ENCODE measurements at places on chromosomes 2 and 18.
A peak's percentile ranks its signal among the peaks of the same experiment; 100 is the strongest.

- H3K27ac ChIP-seq = no peak overlapping the region
- H3K36me3 ChIP-seq = no peaks in the 10 kb centered on the region
- DNase-seq = no peak
- no peak overlapping the region for H3K4me3 ChIP-seq
Measured at GRCh38 chr2:104371087-104371781, 482.7 kb upstream of the POU3F3 start.

- H3K4me1 ChIP-seq = peaks cover 43% of the 10 kb centered on the region
- peak overlapping the region; percentile 39 for H3K4me3 ChIP-seq
- no peak overlapping the region for H3K27ac ChIP-seq
- peaks cover 6% of the 10 kb centered on the region for H3K36me3 ChIP-seq
Measured at GRCh38 chr2:237691029-237691907, 63.9 kb downstream of the LRRFIP1 start.

- H3K4me1 ChIP-seq = no peaks in the 10 kb centered on the region
- H3K36me3 ChIP-seq = no peaks in the 10 kb centered on the region
- no peaks in the 10 kb centered on the region for H3K27me3 ChIP-seq
- no peak for DNase-seq
- H3K27ac ChIP-seq = no peak overlapping the region
Measured at GRCh38 chr2:88074854-88075292, 7.2 kb downstream of the SMYD1 start.

- no peaks in the 10 kb centered on the region for H3K4me1 ChIP-seq
- no peak overlapping the region for H3K27ac ChIP-seq
- peaks cover 8% of the 10 kb centered on the region for H3K36me3 ChIP-seq
Measured at GRCh38 chr2:131488306-131489205, 3.6 kb downstream of the MZT2A start.

- H3K4me1 ChIP-seq = no peaks in the 10 kb centered on the region
- no peak overlapping the region for H3K4me3 ChIP-seq
- DNase-seq = no peak
- H3K27ac ChIP-seq = no peak overlapping the region
- no peaks in the 10 kb centered on the region for H3K27me3 ChIP-seq
Measured at GRCh38 chr18:10397004-10397403, 57.4 kb upstream of the APCDD1 start.

GRCh38 chr2:7619203-7619970, 702.2 kb downstream of the RNF144A start:
- no peak for DNase-seq
- no peaks in the 10 kb centered on the region for H3K27me3 ChIP-seq
- peaks cover 6% of the 10 kb centered on the region for H3K4me1 ChIP-seq
- H3K36me3 ChIP-seq = no peaks in the 10 kb centered on the region
- no peak overlapping the region for H3K4me3 ChIP-seq

GRCh38 chr2:217289907-217290280, 430.0 kb upstream of the TNP1 start:
- H3K36me3 ChIP-seq = no peaks in the 10 kb centered on the region
- DNase-seq = no peak

GRCh38 chr2:44244135-44244871, 31.0 kb upstream of the SLC3A1 start:
- H3K4me1 ChIP-seq = peaks cover 9% of the 10 kb centered on the region
- DNase-seq = no peak
- no peaks in the 10 kb centered on the region for H3K36me3 ChIP-seq
- H3K4me3 ChIP-seq = no peak overlapping the region

DNA sequence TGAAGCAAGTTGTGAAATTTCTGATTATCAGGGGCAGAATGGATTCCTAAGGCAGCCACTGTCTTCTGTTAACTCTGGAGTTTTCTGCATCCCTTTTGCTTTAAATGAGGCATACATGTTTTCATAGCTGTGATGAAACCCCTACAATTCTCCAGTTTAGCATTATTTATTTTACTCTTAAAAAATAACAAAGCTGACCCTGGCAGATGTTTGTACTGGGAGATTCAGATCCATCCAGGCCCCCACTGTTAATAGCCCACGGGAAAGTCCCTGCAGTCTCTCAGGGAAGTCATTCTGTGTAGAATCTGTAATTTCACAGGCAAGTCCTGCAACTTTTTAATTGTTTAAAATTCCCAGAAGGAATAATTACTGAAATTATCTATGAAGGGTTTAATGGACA, 353 bp upstream of the SULT1C4 start:
- no peaks in the 10 kb centered on the region for H3K36me3 ChIP-seq
- DNase-seq = no peak
- H3K27me3 ChIP-seq = no peaks in the 10 kb centered on the region
- H3K4me1 ChIP-seq = peaks cover 6% of the 10 kb centered on the region

DNA sequence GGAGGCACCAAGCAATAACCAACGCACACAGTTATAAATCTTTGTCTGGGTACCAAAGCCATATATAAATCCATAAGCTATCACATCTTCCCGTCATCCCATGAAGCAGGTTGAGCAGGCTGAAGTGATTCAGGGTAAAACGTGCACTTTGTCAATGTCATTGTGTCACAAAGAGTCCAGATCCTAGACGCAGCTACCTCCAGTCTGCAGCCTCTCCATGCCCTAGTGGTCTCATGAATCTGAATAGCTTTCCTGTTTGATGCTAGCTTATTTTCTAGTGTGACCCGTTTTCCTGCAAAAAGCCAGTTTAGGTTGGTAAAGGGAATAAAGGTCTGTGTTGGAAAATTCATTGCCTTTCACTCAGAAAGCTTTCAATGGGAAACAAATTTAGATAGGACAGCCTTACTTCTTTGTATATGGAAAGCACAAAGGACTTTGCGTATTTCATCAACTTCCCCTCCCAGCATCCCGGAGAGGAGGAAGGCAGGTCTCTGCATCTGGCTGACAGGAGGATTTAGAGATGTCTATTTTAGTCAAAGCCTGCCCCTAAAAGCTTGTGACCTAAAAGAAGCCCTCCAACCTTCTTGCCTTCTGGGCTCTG, 222.3 kb upstream of the ARL4C start:
- no peak overlapping the region for H3K27ac ChIP-seq
- H3K36me3 ChIP-seq = no peaks in the 10 kb centered on the region
- no peaks in the 10 kb centered on the region for H3K27me3 ChIP-seq
- no peak overlapping the region for H3K4me3 ChIP-seq

GRCh38 chr2:99880148-99880963, 262.0 kb downstream of the AFF3 start:
- H3K27me3 ChIP-seq = no peaks in the 10 kb centered on the region
- H3K4me1 ChIP-seq = peaks cover 39% of the 10 kb centered on the region
- no peak overlapping the region for H3K4me3 ChIP-seq
- DNase-seq = peak; percentile 78
- H3K36me3 ChIP-seq = no peaks in the 10 kb centered on the region

- H3K27ac ChIP-seq = no peak overlapping the region
- no peaks in the 10 kb centered on the region for H3K36me3 ChIP-seq
- no peak overlapping the region for H3K4me3 ChIP-seq
- H3K27me3 ChIP-seq = no peaks in the 10 kb centered on the region
- DNase-seq = no peak
- H3K4me1 ChIP-seq = peaks cover 11% of the 10 kb centered on the region
Measured at GRCh38 chr18:13813271-13813849, 10.6 kb upstream of the MC5R start.

DNA sequence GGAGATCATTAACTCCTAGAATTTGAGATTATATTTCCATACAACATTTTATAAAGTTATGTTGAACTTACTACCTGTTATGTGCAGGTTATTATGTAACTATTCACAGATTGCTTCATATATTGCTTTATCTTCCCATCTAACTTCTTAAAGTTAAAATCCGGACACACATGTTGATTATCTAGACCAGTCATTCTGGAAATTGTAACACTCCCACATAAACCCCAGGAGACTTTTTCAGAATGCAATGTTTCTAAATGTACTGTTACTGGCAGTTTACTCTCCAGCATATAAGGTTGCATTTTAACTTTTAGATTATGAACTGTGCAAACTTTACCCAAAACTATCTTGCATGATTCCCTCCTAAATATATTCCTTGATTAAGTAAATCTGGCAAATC, 70.5 kb upstream of the FAM117B start:
- H3K27ac ChIP-seq = no peak overlapping the region
- H3K27me3 ChIP-seq = no peaks in the 10 kb centered on the region
- peaks cover 6% of the 10 kb centered on the region for H3K4me1 ChIP-seq
- H3K4me3 ChIP-seq = no peak overlapping the region
- peaks cover 11% of the 10 kb centered on the region for H3K36me3 ChIP-seq

DNA sequence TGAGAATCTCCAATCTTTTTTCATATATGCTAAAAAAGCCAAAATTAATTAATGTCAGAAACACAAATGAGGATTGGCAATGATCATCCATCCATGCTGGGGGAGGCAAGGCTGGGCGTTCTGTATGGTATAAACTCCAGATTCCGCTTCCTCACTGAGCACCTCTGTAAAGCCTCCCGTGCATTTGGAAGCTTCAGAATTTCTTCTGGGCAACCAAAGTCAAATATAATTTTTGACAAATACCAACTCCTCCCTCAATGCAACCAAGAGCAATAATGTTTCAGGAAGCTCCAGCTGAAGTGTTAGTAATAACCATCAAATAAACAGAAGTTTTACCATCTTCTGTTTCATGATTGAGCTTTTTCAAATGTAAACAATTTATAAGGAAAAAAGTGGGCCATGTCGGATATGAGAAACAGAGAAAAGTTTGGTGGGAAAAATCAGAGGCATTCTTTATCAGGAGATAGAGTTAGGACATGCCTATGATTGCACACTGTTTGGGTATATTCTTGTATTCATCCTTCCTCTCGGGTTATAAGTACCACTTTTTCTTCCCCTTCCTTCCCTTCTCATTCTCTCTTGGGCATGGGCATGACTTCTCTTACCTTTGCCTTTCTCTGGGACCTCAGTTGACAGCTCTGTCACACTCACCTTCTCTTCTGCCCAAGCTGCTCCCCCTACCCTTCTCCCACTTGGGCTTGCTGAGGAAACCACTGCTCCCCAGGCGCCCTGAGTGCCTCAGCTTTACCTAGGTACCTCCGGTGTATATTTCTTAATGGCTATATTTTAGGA, 149.5 kb upstream of the ZEB2 start:
- no peaks in the 10 kb centered on the region for H3K36me3 ChIP-seq
- H3K27me3 ChIP-seq = no peaks in the 10 kb centered on the region
- H3K4me3 ChIP-seq = no peak overlapping the region
- DNase-seq = no peak
- no peak overlapping the region for H3K27ac ChIP-seq

DNA sequence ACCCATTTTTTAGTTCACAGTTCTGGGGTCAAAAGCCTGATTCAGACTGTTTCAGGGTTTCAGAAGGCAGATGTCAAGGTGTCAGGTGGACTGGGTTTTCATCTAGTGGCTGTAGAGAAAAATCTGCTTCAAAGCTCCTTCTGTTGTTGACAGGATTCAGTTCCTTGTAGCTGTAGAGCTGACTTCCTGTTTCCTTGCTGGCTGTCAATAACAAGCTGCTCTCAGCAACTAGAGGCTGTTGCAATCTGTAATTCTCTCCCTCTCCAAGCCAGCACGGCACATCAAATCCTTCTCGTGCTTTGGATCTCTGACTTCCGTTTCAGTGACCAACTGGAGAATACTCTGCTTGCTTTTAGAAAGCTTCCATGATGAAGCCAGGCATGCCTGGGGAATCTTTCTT, 179.4 kb downstream of the DOK6 start:
- DNase-seq = no peak
- H3K27ac ChIP-seq = no peak overlapping the region
- no peaks in the 10 kb centered on the region for H3K27me3 ChIP-seq
- H3K4me3 ChIP-seq = no peak overlapping the region
- no peaks in the 10 kb centered on the region for H3K4me1 ChIP-seq

DNA sequence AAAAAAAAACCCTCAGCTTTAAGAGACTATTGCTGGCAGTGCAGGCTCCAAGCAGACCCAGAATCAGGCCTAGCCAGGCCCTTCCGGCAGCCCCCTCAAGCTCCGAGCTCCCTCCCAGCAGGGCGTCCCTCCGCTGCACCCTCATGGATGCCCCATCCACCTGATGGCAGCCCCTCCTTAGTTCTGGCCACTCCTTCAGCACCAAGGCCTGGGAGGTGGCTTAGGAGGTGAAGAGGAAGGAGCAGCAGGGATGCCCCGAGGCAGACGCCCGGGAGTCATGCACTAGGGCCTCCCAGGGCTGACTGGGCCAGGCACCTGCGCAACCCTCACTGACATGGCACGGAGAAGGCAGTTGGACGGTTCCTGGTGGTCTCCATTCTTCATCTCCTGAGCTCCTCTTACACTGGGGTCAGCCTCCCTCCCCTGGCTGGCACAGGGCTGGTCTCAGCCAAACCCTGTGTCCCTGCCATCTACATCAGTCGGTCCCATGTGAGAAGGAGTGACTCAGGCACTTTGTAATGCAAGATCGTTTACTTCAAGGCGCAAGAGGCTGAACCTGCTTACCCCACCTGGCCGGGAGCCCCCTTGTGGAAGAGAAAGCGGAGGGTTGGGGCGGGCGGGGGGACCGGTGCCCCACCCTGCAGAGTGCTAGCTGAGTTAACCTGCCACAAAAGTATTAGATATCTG, 53.5 kb upstream of the ID2 start:
- no peak overlapping the region for H3K27ac ChIP-seq
- H3K36me3 ChIP-seq = no peaks in the 10 kb centered on the region
- H3K4me3 ChIP-seq = no peak overlapping the region
- no peak for DNase-seq
- H3K27me3 ChIP-seq = no peaks in the 10 kb centered on the region

GRCh38 chr2:73931531-73932500, 5.1 kb downstream of the DGUOK start:
- no peak overlapping the region for H3K4me3 ChIP-seq
- peaks cover 55% of the 10 kb centered on the region for H3K36me3 ChIP-seq
- peak overlapping the region; percentile 35 for H3K27ac ChIP-seq
- DNase-seq = no peak
- H3K27me3 ChIP-seq = no peaks in the 10 kb centered on the region

DNA sequence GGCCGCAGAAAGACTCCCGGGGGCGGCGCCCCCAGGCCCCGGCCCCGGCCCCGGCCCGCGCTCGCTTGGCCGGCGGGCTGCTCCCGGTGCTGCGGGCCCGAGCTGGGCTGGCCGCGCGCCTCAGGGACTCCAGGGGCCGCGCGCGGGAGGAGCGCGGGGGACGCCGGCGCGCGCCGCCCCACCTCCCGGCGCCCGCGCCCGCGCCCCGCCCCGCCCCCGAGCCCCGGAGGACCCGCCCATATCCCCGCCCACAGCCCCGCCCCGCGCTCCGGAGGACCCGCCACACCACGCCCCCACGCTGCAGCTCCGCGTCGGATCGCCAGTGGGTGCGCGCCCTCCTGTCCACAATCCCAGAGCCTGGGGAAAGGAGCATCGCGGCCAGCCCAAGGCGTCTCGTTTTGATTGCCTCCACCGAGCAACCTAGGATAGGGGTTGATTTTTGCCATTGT, at the start of gene PARD6G:
Gene PARD6G, minus strand, starts transcription at position 122 of the 449 bp plus-strand sequence. CDS start 166 bp downstream, outside the sequence.
- peak; percentile 83 for DNase-seq
- no peaks in the 10 kb centered on the region for H3K36me3 ChIP-seq
- H3K4me3 ChIP-seq = peak within 1 kb of the TSS; percentile 74

GRCh38 chr2:160613466-160614153, 120.0 kb upstream of the RBMS1 start:
- peaks cover 11% of the 10 kb centered on the region for H3K4me1 ChIP-seq
- H3K4me3 ChIP-seq = no peak overlapping the region
- H3K27ac ChIP-seq = peak overlapping the region; percentile 16
- DNase-seq = no peak
- H3K36me3 ChIP-seq = no peaks in the 10 kb centered on the region

GRCh38 chr2:25615386-25615785, 58.0 kb downstream of the DTNB start:
- H3K27ac ChIP-seq = no peak overlapping the region
- peaks cover 39% of the 10 kb centered on the region for H3K4me1 ChIP-seq
- no peak overlapping the region for H3K4me3 ChIP-seq
- H3K27me3 ChIP-seq = no peaks in the 10 kb centered on the region
- no peak for DNase-seq

- H3K27ac ChIP-seq = no peak overlapping the region
- H3K27me3 ChIP-seq = no peaks in the 10 kb centered on the region
- no peaks in the 10 kb centered on the region for H3K36me3 ChIP-seq
- H3K4me1 ChIP-seq = no peaks in the 10 kb centered on the region
Measured at GRCh38 chr2:154455866-154456265, 242.6 kb upstream of the KCNJ3 start.

GRCh38 chr2:200863782-200864175, 679 bp downstream of the CLK1 start:
- H3K27ac ChIP-seq = peak overlapping the region; percentile 78
- H3K4me3 ChIP-seq = peak overlapping the region; percentile 98
- peaks cover 53% of the 10 kb centered on the region for H3K36me3 ChIP-seq
- H3K4me1 ChIP-seq = peaks cover 13% of the 10 kb centered on the region

All from RWPE2 (cell line).